ENCODE measurements at places on chromosomes 6 and 20.
A peak's percentile ranks its signal among the peaks of the same experiment; 100 is the strongest.

DNA sequence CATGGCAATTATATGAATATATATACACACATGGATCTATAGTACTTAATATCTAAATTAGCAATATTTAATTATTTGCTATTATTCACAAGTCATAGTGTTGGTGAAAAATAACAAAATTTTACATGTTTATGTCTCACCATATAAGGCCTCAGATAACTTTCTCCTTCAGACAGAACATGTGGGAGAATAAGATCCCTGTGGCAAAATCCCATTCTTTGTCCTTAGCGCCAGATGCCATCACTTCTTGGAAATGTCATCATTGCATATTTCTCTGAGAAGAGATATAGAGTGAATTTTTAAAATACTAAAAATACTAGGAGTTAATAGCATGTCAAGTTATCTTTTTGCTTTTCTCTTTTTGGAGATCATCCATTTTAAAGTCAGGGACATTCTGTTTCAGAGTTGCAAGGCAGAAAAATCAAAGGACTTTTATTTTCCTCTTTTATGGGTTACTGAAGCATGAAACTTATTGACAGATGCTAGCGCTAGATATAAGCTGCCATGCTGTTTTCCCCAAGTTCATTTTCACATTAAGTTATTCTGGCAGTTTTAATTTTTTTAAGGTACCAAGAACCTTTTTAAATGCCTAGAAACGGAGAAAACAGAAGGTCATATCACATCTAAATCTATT lies 30.4 kb upstream of the STXBP5 start:
- DNase-seq: no peak

- DNase-seq: no peak
Measured at GRCh38 chr6:20440296-20440695, 38.6 kb downstream of the E2F3 start.

DNA sequence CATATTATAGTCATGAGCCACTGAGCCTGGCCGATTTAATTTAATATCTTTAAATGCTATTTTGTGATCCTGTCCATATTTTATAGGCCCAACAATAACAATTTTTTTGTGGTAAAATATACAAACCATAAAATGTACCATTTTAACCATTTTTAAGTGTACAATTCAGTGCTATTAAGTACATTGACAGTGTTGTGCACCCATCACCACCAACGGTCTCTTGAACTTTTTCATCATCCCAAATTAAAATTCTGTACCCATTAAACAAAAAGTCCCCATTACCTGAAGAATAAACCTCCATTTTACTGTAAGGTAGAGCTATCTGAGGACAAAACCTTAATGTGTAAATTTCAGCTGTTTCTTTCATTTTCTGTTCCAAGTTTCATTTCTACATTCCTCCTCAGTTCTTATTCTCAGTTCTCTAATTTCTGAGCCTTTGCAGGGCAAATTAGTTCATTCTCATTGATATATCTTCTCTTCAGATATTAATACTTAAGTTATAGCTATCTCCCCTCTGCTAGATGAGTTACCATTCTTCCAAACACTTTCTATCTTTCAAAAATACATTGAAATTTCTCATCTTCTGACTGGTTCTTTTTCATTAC lies 10.3 kb downstream of the MTO1 start:
- no peak for DNase-seq

- DNase-seq: peak; percentile 58
Measured at GRCh38 chr6:85449818-85450759, at the start of gene NT5E. Gene NT5E, plus strand, starts transcription at chr6:85450083. Its CDS starts 57 bp downstream, at chr6:85450140.

- DNase-seq: no peak
Measured at GRCh38 chr6:111788379-111789276, 84.6 kb downstream of the FYN start.

GRCh38 chr6:429515-430121 lies 38.1 kb downstream of the IRF4 start:
- DNase-seq: no peak

GRCh38 chr6:72626126-72626525 lies 4.3 kb downstream of the KCNQ5 start:
- no peak for DNase-seq

DNA sequence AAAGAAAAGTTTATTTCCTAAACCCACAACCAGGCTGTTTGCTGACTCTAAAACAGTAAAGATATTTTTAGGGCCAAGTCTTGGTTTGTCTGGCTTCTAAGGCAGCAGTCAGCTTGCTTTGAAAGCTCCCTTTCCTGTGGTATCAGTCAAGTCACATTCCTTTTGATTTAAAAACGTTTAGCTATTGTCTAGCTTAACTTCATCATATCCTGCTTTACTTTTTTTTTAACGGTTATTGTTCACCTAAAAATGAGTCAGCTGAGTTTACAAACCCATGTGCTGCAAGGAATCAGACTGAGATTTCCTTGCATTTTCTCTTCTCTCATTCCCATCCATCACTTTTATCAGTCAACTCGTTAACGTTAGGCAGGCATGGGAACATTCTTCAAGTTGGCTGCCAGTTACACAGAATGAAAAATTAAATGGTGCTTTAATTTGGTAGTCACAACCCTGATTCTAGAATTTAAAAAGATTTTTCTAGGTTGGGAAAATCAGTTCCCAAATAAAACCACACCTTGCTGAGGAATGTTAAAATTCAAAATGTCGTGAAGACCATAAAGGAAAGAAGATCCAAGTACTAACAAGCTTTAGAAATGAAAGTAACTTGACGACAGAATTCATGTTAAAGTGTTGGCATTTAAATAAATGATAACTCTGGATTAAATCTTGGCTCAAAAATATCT lies 45.9 kb downstream of the ELOVL5 start:
- DNase-seq: no peak

DNA sequence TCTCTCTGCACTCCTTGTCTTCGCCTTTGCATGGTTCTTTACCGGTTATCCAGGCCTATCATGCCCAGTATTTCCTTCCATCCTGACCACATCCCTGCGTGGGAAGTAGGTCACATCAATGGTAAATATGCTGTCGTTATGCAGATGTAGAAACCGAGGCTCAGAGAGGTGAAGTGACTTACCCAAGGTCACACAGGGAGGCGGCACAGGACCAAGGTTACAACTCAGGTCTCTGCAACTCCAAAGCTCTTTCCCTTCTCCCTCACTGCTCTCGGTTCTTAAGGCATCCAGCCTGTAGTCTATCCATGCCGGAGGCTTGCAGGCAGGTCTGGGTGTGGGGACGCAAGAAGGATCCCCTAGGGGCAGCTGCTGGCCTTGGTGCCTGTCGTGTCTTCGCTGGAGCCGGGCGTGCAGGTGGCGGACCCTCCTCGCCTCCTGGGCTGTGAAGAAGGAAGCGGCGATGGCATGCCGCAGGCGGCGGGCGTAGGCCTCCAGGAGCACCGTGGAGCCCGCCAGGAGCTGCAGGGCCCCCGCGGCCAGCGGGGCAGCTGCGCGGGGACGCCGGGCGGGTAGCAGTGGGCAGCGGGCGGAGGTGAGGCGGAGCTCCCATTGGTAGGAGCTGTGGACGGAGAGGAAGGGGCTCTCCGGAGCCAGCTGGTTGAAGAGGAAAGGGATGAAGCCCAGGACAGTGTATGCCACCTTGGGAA lies 9.1 kb downstream of the OCSTAMP start:
- no peak for DNase-seq

GRCh38 chr6:122808121-122808885 lies 19.2 kb downstream of the SMPDL3A start:
- peak; percentile 2 for DNase-seq

DNA sequence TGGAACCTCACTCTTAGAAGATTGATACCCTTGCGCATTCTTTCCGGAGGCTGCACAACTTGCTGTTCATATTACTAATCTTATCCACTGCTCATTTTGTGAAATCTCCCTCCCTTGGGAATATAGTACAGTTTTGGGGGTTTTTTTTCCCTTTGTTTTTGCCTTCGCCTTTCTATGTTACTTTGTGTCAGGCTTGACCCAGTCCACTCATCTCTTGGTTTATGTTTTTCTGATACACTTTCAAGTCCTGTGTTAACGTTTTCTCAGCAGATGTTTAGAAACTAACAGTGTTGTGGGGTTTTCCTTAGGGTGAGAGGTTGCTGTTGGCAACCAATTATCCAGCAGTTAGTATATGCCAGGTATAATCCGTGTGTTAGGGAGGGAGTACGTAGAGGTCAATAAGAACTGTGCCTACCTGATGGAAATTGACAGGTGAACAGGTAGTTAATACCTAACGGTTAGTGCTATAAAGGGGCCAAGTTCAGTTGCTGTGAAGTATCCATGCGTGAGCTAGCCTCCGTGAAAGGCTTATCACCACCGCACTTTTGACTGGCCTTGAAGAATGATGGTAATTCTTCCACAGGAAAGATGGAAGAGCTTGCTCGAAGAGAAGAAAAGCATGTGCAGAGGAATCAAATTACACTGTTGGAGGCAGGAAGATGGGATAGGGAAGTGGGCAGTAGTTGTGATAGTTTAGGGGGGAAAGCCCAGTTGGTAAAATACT lies 1.4 kb downstream of the NFYA start:
- DNase-seq: peak; percentile 8

GRCh38 chr6:38262026-38262425 lies 377.7 kb downstream of the BTBD9 start:
- DNase-seq: no peak

DNA sequence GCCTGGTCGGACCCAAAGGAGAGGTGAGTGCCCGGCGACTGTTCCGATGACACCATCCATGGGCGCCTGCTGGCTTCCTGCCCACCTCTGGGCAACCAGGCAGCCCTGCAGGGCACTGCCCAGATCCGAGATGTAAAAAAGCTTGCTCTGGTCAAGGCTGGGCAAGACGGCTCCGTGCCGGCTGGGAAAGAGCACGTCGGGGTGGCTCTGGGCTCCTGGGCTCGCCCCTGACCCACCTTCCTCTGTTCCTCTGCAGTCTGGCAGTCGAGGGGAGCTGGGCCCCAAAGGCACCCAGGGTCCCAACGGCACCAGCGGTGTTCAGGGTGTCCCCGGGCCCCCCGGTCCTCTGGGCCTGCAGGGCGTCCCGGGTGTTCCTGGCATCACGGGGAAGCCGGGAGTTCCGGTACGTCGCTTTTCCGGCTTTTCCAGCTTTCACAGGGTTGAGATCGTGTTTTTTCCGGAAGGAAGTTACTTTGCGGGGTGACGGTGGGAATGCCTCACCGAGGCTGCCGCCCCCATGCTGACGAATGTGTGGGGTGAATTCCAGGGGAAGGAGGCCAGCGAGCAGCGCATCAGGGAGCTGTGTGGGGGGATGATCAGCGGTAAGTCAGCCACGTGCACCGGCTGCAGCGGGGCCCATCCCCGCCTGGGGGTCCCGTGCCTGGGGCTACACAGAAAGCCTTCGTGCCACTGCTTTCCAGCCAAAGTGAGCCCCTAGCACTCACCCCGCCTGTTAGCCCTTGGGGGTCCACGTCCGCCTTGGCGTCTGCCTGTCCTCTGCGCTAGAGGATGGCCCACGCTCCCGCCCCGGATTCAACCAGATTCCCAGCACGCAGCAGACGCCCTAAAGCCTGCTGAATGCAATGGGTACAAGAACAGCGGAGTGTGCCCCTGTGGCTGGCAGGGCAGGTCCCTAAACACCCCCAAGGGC lies 19.3 kb downstream of the COL9A3 start:
- DNase-seq: no peak

- no peak for DNase-seq
Measured at GRCh38 chr6:16712931-16713484, 48.3 kb downstream of the ATXN1 start.

DNA sequence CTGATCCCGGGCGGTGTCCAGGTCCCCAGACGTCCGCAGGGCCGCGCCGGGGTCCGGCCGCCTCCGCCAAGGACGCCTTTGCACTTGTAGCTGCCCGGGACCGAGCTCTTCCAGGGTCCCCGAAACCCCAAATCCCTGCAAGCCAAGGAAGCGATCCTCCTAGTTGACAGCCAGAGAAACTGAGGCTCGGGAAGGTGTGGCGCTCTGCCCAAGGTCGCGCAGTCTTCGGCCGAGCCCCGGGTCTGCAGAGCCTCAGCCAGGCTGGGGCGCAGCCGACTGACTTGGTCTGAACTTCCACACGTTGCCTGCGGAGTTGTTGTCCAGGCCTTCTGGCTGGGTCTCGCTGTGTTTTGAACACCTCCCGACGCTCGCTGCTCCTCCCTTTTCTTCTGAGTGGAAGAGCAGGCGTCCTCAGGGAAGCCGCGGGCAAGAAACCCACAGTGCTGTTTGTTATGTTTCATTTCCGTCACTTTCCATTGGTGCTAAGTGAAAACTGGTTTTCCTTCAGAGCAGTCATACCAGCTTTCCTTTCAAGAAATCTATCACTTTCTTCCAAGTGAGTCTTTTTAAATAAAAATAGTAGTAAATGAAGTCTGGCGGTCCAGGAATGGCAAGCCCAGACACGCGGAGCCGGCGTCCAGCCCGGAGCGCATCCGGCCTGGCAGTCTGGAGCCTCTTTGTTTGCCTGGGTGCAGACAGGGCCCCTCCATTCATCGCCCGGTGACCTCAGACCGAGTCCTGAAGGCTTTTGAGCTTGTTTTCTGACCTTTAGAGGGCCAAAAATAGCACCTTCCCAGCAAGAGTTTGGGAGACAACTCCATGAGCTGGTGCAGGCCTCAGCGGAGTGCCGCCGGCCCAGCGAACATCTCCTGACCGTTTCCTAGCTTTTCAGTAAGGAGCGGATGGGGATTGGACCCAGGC lies 698 bp downstream of the FAM210B start:
- no peak for DNase-seq

- DNase-seq: no peak
Measured at GRCh38 chr6:11604215-11604614, 66.7 kb downstream of the TMEM170B start.

DNA sequence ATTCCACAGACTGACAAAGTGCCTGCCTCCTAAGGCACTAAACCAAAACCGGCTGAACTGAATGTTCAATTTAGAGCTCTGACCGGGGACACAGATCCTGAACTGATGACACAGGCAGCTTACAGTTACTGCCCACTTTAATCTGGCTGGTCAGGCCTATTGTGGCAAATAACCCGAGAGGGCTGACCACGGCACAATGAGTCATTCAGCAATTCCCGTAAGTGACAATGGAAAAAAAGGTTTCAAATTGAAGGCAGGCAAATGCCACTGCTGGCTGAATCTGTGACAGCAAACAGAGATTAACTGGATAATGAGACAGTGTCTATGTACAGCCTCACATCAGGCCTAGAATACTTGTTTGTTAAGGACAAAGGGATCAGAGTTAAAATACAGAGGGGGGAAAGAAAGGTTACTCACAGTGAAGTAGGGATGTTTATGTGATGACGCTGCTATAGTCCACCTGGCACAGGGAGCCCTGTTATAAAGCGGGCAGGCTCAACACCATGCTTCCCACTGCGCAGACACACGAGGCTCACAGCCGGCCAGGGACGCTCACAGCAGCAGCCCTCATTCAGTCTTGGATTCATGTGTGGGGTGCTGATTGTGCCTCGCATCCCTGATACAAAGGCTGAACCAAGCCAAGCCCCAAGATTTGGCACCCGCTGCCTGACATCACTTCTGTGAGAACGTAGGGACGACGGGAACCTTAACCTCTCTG lies 54.4 kb downstream of the RTN4IP1 start:
- DNase-seq: peak; percentile 14
